ENCODE measurements at places on chromosomes 16 and 17.

- DNase-seq: no peak
Observed at GRCh38 chr17:27868565-27868964, 24.6 kb downstream of the LYRM9 start.

- no peak for DNase-seq
Observed at GRCh38 chr17:40361925-40362695, 2.4 kb downstream of the GJD3 start.

DNA sequence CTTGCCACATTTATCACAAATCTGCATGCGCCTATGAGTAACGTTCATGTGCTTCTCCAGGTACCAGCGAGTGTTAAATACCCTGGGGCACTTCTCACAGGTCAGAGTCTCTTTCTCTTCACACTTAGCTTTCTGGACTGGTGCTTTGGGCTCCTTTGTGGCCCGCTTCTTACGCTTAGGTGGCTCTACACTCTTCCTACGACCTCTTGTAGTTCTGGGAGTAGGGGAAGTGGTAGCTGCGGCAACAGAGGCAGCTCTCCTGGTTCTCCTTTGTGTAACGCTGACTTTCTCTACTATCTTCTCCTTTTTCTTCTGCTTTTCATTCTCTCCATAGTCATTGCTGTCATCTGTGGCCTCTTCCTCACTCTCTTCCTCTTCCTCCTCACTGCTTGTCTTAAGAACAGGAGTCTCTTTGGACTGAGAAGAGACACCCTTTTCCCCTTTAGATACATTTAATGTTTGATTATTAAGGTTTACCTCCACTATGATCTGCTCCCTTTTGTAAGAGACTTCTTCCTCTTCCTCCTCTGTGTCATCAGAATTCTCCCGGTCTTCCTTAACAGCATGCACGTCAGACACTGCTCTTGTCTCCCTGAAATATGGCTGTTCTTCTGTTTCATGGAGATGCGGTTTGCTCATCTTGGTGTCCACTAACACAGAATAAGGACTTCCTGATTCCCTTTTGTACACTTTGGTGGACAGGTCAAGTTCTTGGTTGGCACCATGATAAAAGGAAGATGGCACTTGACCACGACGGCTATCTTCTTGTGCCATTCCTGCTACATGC, 45.0 kb downstream of the ZNF652 start:
- no peak for DNase-seq

DNA sequence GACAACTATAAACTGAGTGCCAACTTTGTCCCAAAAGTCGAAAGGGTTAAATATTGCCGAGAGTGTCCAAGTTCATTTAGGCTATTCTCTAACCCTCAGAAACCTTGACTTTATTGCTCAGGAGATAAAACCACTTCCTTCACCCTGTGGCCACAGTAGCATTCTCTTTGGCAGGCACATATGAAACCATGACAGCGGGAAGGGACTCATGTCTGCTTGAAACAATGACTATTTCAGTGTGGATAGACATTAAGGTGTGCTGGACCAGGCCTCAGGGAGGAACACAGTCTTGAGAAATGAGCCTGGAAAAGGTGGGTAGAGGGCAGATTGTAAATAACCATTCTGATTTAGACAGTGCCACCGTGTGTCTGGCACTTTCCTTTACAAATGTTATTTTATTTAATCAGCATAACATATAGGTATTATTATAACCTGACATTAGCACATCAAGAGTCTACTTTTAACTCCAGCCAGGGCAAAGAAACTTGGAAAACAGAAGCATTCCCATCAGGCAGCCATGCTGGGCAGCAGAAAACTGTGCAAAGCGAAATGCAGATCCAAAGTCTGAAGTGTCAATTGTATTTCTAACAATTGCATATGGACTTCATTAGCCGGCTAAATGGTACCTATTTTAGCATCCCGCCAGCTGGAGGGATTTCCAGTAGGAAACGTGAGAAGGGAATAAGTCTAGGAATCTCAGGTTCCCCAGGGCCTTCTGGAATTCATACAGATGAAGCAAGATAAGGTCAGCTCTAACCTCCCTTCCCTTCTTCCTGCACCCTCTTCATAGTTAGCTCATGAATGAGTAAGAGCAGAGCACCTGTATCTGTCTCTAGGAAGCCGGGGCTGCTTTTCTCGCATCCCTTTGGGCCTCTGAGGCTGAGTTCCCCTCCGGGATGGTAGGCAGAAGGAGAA, 212.8 kb upstream of the ELAC2 start:
- no peak for DNase-seq

- DNase-seq: no peak
Observed at GRCh38 chr17:9116861-9117568, 95.7 kb downstream of the NTN1 start.

Data from effector CD4-positive, alpha-beta T cell (primary cell).